Prostate gland (tissue), 2 donors: ENCODE measurements at places on chromosomes 1 and 21. TPM values are rescaled to one million over a fixed set of nuclear protein-coding genes. Genes with fewer than 3 reads are reported as not detected.
A peak's percentile ranks its signal among the peaks of the same experiment; 100 is the strongest.

TMPRSS15 gene
- 0.34 TPM for total RNA-seq

GRCh38 chr1:208031316-208031931 is 120.5 kb upstream of the CD34 start:
- no peak for DNase-seq

DNA sequence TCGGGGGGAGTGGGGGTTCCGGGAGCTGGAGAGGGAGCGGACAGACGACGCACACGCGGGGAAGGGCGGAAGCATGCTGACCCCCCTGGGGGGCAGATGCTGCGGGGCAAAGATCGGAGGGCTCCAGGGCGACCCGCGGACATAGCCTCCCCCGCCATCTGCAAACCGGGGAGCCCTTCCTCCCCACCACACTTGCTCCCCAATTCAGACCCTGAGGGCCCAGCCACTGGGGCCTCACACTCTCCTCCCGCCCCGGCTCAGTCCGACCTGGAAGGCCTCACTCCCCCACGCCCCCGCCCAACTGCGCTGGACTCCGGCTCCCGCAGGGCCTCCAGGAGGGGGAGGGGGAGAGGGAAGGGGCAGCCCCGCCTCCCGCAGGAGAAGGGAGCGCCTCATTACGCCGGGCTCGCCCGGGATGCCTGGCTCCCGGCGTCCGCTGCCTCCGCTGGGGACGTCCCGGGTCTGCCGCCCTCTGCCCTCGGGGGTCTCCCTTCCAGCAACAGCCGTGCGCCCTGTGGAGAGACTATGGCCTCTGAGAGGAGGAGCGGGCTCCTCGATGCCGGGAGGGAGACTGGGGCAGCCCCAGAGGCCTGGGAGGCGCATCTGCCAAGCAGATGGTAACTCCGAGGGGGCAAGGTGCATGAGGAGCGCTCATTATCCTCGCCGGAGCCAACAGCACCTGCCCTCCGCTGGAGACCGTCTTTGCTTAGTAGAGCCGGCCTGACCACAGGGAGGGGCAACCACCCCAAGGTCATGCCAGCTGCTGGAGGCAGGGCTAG is 636 bp upstream of the CAMK2N1 start:
- DNase-seq, result peak; percentile 28

CELA3B gene
- total RNA-seq, result not detected

PADI2 gene
- 5.0 TPM for total RNA-seq

GTF2B gene
- total RNA-seq, result 34.0 TPM

DNA sequence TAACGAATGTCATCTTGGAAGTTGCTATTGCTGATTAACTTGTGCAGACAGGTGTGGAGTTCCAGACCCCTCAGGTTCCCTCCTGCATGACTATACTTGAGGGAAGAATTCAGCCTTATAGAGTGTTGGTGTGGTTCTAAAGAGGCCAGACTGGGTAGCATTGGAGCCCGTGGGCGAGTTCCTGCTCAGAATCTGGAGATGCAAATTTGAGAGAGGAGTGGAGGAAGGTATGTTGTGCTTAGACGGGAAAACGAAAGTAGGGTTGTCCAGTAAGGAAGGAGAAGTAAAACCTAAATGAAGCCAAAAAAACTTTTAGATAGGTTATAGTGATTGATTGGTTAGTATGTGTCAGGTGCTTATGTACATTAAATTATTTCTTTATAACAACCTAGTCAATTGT is 79.2 kb downstream of the ZNF326 start:
- no peak for DNase-seq

PSEN2 gene
- total RNA-seq, result 45.3 TPM

- DNase-seq, result no peak
Observed at GRCh38 chr1:152343006-152343405, 16.8 kb downstream of the FLG2 start.

WNT4 gene
- 3.0 TPM for total RNA-seq

KLHL12 gene
- total RNA-seq, result 33.9 TPM

DNA sequence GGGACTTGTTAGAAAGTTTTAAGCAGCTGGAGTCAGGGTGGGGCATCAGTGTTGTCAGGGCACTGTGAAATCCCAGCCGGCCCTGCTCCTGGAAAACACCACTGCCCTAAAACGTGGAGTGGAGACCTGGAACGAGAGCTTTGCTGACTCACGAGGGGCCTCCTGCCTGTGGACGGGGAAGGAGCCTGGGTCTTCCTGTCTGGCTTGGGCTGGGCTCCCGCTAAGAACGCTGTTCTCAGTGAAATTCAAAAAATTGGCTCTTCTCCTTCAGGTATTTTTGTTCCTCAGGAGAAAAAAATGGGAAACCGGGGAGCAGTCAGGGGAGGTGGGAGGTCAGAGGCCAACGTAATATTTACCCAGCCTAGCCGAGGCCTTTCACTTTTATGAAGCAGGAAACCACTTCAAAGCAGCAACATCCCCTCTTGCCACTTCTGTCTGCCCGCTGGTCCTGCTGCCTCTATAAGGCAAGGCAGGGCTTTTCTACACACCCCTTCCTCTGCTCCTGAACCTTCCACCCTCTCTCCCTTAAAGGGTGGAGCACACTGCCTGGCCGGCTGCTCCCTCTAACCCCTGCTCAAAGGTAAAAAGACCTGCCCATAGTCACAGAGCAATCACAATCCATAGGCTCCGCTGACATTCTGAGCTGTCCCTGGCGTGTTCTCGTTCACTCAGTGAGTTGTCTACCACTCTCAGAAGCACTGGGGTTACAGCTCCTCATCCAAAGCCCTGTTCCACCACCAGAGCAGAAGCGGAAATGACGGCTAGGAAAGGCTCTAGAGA is 8.0 kb downstream of the PLXNA2 start:
- DNase-seq, result no peak
